ENCODE measurements at places on chromosomes 12 and 14. TPM values are rescaled to one million over a fixed set of nuclear protein-coding genes. Genes with fewer than 3 reads are reported as not detected.

TAOK3 gene
- 13.5 TPM for total RNA-seq

SERPINA3 gene
- 731 TPM for total RNA-seq

CLEC2B gene
- total RNA-seq = 24.3 TPM

MUCL1 gene
- not detected for total RNA-seq

DENR gene
- 23.5 TPM for total RNA-seq

FOXN4 gene
- total RNA-seq = not detected

FOXA1 gene
- not detected for total RNA-seq

ADGRD1 gene
- 1.1 TPM for total RNA-seq

SIX4 gene
- 4.0 TPM for total RNA-seq

FITM1 gene
- total RNA-seq = 0.20 TPM

NANOG gene
- not detected for total RNA-seq

NEUROD4 gene
- total RNA-seq = not detected

HNRNPA1 gene
- 504 TPM for total RNA-seq

CCDC196 gene
- not detected for total RNA-seq

LHX5 gene
- total RNA-seq = not detected

ANGEL1 gene
- 11.7 TPM for total RNA-seq

C12orf60 gene
- total RNA-seq = 1.8 TPM

KRT77 gene
- not detected for total RNA-seq

PZP gene
- not detected for total RNA-seq

POTEG gene
- not detected for total RNA-seq

GSG1 gene
- 0.34 TPM for total RNA-seq

LIN7A gene
- total RNA-seq = 14.1 TPM

C12orf50 gene
- total RNA-seq = not detected

RD3L gene
- not detected for total RNA-seq

CCDC60 gene
- not detected for total RNA-seq

TAC3 gene
- total RNA-seq = not detected

ART4 gene
- 15.6 TPM for total RNA-seq

CLEC9A gene
- not detected for total RNA-seq

PCED1B gene
- not detected for total RNA-seq

PTHLH gene
- total RNA-seq = 0.20 TPM

RNASE11 gene
- not detected for total RNA-seq

INSM2 gene
- not detected for total RNA-seq

RHOF gene
- 7.7 TPM for total RNA-seq

IFT81 gene
- 7.0 TPM for total RNA-seq

ASPG gene
- not detected for total RNA-seq

MSRB3 gene
- total RNA-seq = 25.6 TPM

RASAL1 gene
- not detected for total RNA-seq

ARHGDIB gene
- total RNA-seq = 51.7 TPM

SLC6A13 gene
- not detected for total RNA-seq

SCNN1A gene
- total RNA-seq = 7.8 TPM

GPR68 gene
- total RNA-seq = 1.1 TPM

MYO1H gene
- total RNA-seq = not detected

SERPINA9 gene
- not detected for total RNA-seq

OR11H12 gene
- not detected for total RNA-seq

PPHLN1 gene
- 46.4 TPM for total RNA-seq

KRT4 gene
- total RNA-seq = not detected

ACOT4 gene
- total RNA-seq = 0.69 TPM

SCYL2 gene
- 27.1 TPM for total RNA-seq
